ENCODE measurements at places on chromosomes 3 and 15.

DNA sequence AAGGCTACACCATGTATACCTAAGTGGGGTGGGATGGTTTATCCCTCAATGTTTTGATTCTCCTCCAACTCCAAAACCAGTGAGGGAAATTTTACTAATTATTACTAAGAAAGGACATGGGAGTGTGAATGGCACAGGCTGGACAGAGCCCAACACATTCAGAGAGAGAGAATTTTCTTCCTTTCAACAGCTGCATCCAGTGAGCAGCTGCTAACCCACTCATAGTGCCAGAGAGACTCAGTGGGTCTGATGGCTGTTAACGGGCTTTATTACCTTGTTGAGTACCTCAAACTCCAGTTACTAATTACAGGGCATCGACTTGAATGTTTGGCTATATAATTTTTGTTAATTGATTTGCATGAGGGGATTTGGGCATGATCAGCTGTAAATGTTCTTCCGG is 75.8 kb downstream of the RORA start:
- no peak for DNase-seq

DNA sequence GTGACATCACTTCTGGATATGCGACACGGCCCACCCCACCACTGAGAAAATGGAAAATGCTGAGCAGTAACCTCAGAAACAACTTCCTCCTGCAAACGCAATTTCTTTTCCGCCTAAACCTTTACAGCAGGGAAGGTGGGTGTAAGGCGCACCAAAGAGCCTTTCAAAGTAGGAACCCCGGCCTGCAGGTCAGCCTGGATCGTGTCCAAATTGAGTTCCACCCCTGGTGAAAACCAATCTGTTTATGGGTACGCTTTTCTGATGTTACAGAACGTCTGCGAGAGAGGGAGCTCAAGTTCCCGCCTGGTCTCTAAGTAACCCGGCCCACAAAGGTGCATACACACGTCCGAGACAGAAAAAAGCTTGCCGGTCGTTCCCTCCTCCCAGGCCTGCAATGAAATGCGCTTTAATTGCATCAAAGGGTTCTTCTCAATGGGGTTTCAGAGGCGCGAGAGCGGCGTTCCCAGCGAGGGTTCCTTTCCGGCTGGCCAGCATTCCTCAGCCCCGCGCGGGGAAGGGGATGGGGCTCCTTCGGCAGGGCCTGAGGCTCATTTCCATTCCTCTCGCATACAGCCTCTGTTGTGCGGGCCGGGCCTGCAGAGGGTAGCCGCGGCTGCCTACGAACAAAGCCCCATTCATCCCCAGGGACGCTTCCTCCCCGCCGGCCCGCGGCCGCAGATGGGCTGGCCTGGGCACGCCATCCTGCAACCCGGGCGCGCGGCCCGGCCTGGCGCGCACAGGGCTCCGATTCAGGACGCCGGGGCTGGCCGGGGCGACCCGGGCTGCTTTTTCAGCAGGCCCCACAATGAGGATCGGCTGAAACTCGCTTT is 138.1 kb downstream of the TMCO5A start:
- DNase-seq: peak; percentile 93

DNA sequence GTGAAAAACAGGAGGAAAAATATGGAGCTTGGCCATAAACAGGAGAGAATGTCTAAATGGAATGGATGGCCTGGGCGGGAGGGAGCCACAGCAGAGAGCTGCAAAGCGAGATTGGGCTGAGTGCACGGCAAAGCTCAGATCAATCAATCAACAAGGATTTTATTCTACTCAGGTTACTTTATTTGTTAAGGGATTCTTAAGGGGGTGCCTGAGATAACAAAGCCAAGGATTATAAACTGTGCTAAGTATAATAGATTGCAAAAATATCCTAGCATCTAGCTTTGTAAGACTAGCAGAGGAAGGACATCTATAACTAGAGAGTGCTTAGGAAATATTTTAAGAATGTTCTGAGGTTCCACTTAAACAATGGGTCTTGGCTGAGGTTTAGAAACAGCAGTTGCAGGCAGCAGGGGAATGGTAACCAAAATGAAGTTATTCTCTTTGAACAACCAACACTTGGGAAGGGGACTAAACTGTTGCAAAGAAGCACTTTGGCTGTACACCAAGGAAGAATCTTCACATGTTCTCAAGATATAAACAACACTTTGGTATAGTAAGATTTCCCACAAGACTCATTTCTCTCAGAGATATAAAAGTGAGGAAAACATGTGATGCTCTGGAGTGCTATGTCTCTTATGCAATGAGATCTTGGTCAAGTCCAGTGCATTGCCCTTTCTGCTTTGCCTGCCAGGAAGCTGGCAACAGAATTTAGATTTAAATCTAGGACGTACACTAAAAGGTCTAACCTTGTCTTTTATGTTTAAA is 35.5 kb downstream of the TMEM212 start:
- peak; percentile 19 for DNase-seq

DNA sequence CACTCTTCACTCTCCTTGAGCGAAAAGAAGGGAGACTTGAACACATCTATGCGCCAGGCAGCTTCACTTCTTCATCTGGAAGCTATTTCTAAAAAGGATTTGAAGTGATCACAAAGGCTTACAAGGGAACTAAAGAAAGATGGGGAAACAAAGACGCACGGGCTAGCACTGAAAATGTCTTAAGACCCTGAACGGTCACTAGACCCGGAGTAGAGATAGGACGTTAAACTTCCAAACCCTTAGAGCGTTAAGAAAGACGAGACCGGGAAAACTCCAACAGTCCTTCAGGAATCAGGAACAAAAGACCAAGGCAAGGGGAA is 47.5 kb upstream of the EPHB3 start:
- DNase-seq: no peak

DNA sequence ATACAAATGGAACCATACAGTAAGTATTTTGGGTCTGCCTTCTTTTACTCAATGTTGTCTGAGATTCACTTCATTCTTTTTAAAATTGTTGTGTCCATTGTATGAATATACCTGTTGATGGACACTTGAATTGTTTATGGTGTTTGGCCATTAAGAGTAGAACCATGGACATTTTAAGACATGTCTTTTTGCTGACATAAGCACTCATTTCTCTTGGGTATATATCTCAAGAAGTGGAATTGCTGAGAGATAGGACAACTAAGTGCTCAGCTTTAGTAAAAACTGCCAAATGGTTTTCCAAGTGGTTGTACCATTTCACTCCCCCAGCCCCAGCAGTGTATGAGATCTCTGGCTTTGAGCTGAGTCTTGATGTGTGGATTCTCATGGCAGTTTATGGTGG is 28.2 kb downstream of the POMGNT2 start:
- no peak for DNase-seq

GRCh38 chr15:55457401-55458022 is 49.2 kb downstream of the PIERCE2 start:
- no peak for DNase-seq

DNA sequence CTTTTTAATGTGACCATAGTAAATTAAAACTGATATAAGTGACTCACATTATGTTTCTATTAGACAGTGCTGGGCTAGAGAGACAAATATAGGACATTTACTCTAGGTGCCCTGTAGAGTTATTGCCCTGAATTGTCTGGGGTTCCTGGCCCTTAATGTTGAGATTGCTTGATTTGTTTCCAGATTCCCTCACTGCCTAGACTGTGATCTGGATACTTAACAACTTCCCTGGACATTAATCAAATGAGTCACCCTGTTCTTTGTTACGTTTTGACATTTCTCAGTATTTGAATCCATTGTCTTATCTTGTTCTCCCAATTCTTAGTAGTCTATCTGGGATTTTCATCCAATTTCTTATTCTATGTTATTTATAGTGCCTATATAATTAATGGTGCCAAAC is 65.8 kb downstream of the DTWD1 start:
- DNase-seq: no peak

DNA sequence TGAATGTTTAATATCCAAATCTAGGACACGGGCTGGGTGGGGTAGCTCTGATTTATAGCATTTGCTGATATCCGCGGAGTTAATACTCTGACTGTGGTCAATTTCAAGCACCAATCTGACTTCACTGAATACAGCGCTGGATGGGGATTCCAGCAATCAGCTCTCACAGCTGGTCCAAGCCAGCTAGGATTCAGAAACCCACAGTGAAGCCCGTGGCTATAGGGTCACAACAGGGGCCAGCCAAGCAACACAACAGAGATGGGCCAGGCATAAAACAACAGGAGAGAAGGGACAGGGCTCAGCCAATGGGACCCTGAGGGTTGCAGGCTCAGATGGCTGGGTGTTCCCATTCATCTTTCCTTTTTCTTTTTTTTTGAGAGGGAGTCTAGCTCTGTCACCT is 5.4 kb upstream of the LMAN1L start:
- DNase-seq: no peak

DNA sequence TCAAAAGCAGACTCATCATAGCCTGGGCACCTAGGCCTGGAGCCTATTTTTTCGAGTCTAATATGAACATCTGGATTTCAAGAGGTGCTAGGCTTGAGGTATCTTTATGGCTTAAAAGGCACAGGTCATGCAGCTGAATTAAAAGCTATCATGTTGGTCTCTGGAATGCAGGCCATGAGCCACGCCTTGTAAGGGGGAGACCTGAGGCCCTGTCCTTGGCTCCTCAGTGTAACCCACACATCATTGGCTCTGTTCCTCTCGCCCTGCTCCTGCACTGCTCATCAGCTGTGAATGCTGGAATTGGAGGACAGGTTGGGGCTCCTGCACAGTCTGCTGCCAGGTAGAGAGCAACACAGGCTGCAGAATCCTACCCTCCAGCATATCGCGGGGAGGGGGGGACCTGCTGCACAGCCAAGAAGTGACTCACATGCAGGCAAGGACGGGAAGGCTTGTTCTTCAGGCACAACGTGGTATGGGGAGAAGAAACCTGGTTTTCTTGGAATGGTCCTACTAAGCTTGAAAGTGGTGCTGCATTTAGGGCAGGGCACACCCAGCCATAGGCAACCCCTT is 146.0 kb downstream of the CHST2 start:
- DNase-seq: no peak

DNA sequence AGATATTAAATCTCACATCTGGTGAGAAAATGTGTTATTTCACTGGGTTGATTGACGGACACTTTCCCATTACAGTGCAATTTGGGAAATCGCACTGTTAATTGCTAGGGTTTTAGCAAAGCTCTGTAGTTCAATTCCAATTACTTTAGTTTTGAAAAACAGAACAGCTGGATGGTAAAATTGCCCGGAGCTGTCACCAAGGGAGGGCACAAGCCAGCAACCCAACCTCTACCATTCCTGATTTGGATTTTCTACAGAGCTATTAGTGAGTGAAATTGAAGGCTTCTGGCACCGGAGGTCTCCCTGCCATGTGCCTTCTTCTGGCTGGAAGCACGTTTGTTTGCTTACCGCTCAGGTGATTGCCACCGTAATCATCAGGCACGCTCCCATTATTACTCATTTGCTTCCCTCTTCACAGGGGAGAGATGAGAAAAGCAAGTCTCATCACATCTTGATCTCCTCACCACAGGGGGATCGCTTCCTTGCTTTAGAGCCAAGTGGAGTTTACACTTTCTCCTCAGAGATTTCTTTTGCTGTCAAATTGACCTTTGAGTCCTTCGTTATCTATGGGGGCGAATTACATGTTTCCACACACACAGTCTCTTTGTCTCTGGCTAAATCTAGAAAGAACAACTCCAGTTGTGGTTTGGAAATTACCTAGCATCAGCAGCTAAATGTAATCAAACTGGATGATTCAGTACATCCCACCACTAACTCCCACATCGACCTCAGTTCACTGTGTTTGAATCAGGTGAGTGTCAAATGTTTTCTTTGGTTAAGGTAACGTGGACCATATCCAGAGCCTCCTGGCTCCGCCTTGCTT is 421.7 kb upstream of the GOLIM4 start:
- DNase-seq: no peak

Data from hippocampal formation (tissue), 2 donors.